ENCODE measurements at places on chromosomes 13 and 19.
A peak's percentile ranks its signal among the peaks of the same experiment; 100 is the strongest.

- DNase-seq, result no peak
These were observed 105.8 kb downstream of the SOX1 start for GRCh38 chr13:112172641-112173251.

DNA sequence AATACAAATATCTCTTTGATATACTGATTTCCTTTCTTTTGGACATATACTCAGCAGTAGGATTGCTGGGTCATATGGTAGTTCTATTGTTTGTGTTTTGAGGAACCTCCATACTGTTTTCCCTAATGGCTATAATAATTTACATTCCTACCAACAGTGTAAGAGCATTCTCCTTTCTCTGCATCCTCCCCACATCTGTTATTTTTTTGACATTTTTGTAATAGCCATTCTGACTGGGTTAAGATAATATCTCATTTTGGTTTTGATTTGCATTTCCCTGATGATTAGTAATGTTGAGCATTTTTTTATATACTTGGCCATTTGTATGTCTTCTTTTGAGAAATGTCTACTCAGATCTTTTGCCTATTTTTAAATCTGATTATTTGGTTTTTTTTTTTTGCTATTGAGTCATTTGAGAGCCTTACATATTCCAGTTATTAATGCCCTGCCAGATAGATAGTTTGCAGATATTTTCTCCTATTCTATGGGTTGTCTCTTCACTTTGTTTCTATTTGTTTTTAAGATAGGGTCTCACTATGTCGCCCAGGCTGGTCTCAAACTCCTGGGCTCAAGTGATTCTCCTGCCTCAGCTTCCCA, 95.7 kb downstream of the FNDC3A start:
- no peak for DNase-seq

DNA sequence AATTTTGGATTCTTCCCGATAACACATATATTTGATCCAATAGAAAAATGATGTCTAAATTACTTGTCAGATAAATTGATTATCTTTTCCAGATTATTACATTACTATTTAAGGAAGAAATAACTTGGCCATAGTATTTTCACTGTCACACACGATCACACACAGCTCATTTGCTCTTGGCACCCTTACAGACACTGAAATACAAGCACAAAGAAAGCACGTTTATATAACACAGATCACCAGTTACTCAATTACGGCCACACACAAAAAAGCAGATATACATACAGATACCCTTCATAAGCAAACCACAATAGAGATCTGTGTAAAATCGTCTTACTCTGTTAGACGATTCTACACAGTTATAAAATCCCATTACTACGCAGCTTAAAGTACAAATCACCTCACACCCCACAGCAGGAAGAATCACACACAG, 716 bp upstream of the ZNF420 start:
- no peak for DNase-seq

- no peak for DNase-seq
These were observed 262.1 kb upstream of the DACH1 start for GRCh38 chr13:72129117-72129516.

DNA sequence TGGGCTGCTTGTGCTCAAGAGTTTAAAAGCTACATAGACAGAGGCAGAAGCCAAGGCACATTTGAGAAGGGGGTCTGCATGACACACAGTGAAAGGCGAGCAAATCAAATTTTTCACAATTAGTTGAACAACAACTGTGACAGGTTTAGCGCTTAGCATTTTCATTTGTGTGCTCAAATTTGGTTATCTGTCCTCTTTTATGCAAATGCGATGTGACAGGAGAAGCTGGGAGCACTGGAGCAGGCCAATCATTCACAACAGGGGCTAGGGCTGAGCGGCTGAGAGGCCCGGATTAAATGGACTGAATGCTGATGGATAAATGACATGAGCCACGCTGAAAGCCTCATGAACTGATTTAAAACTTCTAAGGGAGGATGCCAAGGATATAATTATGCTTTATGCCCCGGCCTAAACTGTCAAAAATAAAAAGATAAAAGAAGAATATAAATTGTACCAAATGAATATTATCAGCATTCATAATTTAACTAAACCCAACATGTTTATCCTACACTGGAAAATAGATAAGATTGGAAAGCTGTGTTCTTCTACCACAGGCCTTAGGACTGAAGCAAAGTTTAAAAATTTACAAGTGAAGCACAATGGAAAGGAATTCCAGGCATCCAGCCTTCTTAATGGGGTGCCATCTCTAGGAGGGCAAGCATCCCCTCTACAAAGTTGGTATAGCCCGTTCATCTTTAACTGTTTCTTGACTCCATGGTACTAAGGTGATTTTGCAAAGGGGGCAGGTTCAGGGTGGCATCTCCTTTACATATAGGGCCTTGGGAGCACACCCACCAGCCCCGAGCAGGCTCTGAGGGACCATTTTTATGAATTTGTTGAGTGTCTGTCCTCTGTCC, 117.9 kb downstream of the RBM26 start:
- no peak for DNase-seq

DNA sequence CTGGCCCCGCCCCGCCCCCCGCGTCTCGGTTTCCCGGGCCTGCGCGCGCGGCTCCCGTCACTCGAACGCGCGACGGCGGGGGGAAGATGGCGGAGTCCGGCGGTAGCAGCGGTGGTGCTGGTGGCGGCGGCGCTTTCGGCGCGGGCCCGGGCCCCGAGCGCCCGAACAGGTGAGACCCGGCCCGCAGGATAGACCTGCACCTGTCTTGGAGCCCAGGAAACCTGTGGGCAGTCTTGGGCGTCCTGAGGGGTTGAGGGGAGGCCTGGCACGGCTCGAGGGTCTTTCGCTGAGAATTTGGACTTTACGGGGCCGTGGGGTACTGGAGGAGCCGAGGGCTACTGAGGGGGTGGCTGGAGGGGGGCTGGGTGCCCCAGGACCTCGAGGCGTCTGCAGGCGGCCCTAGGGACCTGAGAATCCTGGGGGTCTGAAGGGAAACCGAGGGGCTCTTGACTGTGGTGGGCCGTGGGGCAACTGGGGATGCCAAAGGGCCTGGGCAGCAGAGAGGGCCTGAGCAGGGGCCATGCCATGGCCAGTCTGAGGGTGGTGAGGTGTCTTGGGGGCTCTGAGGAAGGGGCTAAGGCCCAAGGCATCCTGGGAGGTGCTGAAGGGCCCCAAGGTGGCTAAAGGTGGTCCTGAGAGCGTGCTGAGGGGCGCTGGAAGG, at the start of gene KLHL26:
TSS of gene KLHL26 (plus strand) at position 60 of the 661 bp plus-strand sequence. CDS start at position 87, 27 bp downstream.
- no peak for DNase-seq

- DNase-seq, result peak; percentile 60
These were observed 8.1 kb upstream of the PGLYRP1 start for GRCh38 chr19:46030812-46031550.

- no peak for DNase-seq
These were observed 11.6 kb upstream of the PLIN3 start for GRCh38 chr19:4879041-4879440.

DNA sequence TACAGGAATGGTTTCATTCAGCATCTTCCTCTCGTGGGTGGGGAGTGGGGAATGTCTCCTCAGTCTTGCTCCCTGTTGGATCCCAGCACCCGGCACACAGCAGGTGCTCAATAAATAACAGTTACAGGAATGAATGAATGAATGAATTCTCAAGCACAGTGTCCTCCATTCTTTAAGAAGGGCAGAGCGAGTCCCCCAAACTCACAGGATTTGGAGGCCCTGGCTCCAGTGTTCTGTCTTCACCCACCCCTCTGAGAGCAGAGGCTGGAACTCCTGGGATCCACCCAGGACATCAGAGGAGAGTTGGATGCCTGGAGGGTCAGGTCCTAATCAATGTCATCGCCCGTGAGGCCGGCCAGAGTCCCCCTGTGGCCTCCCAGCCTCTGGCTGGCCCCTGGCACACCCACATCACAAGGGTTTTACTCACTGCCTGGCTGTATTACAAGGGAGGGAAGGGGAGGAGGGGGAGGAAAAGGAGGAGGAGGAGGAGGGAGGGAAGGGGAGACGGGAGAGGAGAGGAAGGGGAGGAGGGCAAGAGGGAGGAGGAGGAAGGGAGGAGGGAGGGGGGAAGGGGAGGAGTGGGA, 8.7 kb upstream of the CREB3L3 start:
- DNase-seq, result peak; percentile 33

GRCh38 chr19:41967054-41967783, 8.1 kb upstream of the RABAC1 start:
- DNase-seq, result no peak

DNA sequence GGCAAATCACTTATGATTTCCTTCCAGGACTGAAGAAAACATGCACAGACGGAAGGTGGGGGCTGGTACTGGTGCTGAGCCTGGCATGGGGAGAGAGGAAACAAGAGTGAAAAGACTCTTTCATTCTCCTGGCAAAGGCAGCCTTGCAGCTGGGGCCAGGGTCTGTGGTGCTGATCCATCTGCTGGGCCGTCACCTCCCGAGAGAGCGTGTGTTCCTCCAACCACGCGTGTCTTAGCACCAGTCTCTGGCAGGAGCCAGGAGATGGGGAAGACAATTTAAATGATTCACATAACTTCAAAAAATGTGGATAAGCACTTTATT, 23.9 kb upstream of the SPART start:
- DNase-seq, result no peak

GRCh38 chr19:56295531-56296455, 18.8 kb downstream of the ZSCAN5A start:
- no peak for DNase-seq

- DNase-seq, result no peak
These were observed 50.0 kb upstream of the GPR183 start for GRCh38 chr13:99357131-99357596.

- peak; percentile 61 for DNase-seq
These were observed at the start of gene GRIN3B for GRCh38 chr19:1000095-1000494. GRIN3B (plus strand) TSS chr19:1000419; CDS start chr19:1000438, 19 bp downstream.

DNA sequence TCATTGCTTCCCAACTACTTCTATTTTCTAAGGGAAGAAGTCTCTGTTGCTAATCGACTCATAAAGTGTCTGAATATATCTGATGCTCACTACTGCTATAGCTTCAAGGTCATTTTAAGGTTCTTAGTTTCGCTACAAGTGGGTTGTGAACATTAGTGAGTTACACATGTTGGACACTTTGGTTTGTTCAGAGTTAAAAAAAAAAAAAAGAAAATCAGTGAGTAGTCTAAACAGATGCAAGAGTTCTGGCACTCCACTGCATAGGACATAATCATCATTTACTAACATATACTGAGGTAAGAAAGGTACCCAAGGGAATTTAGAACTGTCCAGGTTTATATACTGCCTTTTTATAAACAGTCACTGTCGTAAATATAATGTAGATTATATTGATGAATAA, 108.8 kb downstream of the KLF12 start:
- DNase-seq, result no peak

GRCh38 chr13:105804561-105805190, 730.8 kb downstream of the EFNB2 start:
- DNase-seq, result no peak

DNA sequence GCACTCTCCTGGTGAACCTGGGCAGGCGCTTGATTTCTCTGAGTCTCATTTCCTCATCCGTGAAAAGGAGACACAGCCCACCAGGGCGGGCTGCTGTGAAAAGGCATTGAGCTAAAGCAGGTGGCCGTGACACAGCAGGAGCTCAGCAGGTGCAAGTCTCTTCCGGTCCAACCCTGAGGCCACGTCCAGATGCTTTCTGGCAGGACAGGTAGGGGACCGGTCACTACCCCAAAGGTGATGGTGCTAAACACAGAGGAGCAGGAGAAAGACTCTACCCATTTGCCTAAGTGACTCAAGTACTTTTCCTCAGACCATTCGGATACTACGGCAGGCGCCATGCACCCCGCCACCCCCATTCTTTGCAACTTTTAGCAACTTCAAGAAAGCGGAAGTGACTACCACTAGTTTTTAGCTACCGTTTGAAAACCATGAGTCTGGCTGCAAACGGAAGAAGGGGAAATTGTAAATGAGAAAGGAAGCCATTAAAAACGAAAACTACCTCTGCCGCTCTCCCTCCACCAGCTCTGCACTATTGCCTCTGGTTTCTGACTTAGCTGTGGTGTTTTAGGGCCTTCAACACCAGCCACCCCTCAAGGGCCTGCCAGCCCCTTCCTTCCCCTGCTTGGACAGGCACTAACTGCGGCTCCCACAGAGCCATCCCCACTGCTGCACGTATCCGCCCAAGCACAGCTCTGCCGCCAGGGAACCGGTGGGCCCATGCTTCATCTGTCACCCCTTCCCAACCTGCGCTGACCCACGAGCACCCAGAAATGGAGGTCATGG, 4.8 kb downstream of the PPP6R1 start:
- no peak for DNase-seq

DNA sequence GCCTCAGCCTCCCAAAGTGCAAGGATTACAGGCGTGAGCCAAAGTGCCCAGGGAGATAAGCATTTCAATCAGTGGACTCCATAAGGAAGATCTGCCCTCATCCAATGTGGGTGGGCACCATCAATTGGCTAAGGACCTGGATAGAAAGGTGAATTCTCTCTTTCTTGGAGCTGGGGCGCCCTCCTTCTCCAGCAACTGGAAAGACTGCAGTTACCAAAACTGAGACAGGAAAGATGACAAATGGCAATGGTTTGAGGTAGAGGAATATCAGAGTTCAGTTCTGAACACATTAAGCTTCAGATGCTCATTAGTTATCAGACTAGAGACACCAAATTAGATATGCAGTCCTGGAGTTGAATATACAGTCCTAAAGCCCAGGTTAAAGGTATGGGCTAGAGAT, 10.5 kb upstream of the ELF1 start:
- no peak for DNase-seq

GRCh38 chr19:15292847-15293582, 39.3 kb downstream of the BRD4 start:
- no peak for DNase-seq

DNA sequence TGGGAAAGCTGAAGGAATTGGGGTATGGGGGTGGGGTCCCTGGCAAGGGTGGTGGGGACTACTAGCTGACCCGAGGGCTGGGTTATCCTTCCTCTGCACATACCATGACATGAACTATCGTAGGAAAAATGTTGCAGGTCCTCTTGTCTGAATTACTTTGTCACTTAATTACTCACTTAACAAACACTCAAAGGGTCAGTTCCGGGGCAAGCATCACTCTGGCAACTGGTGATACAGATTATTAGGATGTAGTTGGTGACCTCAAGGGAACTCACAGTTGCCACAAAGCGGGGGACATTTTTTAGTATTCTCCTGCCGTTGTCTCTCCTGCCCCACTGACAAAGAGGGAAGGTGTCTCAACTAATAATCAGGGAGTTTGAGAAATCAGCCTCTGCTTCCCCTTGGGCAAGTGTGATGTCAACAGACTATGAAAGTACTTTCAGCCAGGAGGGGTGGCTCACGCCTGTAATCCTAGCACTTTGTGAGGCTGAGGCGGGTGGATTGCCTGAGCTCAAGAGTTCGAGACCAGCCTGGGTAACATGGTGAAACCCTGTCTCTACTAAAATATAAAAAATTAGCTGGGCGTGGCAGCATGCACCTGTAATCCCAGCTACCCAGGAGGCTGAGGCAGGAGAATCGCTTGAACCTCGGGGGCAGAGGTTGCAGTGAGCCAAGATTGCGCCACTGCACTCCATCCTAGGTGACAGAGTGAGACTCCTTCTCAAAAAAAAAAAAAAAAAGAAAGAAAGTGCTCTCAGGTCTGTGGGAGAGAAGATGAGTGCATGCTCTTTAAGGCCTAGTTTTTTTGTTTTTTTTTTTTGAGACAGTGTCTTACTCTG, 10.3 kb downstream of the DNAJB1 start:
- DNase-seq, result no peak

- no peak for DNase-seq
These were observed 168.8 kb downstream of the OLFM4 start for GRCh38 chr13:53197424-53197823.

GRCh38 chr13:79989217-79989661, 351.7 kb downstream of the SPRY2 start:
- no peak for DNase-seq
